Lung microvascular endothelial cell (primary cell): ENCODE measurements at places on chromosomes 5 and 9. TPM values are rescaled to one million over a fixed set of nuclear protein-coding genes. Genes with fewer than 3 reads are reported as not detected.
A peak's percentile ranks its signal among the peaks of the same experiment; 100 is the strongest.

DNA sequence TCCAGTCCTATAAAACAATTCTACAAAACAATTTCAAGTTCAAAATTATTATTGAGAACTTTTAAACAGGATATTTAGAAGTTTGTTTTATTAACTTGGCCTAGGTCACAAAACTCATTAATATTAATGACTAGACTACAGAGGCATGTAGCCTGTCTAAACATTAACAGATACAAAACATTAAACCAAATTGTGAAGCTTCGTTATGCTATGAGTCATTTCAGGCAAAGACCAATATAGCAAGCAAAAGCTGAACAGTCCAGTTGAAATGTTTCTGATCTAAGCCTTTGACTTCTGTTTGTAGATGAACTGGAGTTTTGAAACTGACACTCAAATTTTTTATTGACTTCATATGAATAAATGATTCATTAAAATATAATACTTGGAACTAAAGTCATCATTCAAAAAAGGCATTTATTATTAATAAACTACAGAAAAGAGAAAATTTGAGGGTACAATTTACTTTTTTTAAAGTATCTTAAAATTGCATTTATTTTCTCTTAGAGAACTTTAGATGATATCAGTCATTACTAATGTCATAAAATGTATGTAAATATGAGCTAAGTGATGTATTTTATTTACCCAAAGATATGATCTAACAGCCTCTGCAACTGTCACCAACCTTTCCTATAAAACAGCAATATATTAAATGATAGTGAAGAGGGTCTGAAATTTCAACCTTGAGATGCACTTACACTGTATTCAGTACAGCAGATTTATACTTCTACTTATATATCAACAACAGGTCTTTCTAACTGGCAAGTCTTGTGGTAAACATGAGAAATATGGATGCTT lies 188.8 kb downstream of the COMMD10 start:
- peak; percentile 52 for DNase-seq

DNA sequence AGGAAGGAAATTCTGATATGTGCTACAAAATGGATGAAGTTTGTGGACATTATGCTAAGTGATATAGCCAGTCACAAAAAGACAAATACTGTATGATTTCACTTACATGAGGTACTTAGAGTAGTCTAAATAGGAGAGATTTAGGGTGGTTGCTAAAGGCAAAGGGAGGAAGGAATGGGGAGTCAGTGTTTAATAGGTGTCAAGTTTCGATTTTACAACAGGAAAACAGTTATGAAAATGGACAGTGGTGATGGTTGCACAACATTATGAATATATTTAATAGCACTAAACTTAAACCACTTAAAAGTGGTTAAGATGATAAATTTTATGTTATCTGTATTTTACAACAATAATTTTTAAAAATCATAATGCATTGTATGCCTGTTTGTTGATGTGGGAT lies 40.4 kb upstream of the ECM2 start:
- no peak for DNase-seq

DNA sequence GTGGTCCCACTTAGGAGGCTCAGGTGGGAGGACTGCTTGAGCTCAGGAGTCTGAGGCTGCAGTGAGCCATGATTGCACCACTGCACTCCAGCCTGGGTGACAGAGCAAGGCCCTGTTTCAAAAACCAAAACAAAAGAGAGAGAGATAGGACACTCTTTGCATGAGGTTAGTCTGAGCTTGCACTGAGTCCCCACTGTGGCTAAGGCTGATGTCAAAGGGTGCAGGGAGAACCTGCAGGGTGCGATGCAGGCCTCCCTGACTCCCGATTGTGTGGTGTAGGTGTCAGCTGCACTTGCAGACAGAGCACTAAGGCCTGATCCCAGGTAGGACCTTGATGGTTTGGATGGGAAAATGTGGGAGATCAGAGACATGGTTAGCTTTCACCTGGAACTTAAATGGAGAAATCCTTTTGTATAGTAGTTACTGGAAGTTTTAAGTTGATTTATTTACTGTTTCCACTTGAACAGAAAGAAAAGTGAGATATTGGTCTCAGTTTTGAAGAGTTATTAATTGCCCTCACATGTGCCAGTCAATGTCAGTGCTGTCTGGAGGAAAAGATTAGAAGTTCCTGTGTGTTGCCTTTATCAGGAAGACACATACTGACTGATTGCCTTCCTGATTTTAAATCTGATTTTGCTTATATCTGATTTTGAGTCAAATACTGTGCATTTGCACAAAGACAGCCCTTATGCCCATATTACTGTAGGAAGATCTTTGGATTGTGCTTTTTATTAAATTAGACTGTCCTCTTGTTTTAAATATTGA lies 260.0 kb downstream of the MAST4 start:
- DNase-seq = no peak

- DNase-seq = no peak
Observed at GRCh38 chr9:118455259-118455658, 751.1 kb downstream of the TLR4 start.

DNA sequence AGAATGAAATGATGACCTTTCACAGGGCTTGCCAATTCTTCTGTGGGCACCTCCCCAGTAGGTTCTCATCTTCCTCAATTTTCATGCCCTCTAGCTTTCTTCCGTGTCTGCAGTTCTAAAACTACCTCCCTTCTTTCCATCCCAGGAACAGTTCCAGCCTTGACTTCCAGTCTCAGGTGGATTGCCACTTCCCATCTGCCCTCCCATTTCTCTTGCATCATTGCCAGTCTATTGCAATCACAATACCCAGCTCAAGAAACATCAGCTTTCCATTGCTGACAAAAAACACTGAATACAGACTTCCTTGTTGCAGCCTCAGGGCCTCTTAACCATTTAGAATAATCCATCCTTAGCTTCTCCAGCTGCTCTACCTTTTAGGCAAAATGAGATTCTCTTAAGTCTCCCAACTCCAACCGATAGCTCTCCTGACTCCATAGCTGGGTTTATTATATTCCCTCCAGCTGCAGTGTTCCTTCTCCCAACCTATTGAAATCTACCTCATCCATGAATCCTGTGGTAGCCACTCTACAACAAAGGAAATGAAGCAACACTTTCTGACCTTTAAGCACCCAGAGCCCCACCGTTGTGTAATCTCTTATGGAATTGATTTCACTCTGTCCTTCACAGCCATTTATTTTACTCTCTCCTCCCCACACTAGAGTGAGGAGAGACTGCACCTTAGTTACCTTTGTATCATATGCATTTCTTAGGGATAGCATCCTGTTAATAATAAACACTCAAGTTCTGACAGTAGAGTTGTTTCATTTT lies 75.6 kb upstream of the PCA3 start:
- peak; percentile 26 for DNase-seq

DNA sequence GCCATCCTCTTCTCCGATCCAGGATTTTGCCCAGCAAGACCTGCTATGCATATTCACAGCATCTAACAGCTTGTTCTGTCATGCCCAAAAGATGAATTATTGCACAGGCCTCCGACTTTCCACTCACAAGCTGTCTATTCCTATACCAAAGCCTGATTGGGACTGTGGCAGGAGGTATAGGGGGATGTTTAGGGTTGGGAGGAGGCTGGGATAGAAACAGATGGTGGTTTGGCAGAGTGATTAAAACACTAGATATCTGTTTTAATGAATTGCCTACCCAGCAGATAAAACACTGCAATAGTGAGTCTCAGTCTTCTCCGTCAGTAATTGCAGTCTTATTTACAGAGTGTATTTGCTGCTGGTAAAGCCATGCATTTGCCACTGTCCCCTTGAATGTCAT lies 215.3 kb downstream of the TLR4 start:
- no peak for DNase-seq

DNA sequence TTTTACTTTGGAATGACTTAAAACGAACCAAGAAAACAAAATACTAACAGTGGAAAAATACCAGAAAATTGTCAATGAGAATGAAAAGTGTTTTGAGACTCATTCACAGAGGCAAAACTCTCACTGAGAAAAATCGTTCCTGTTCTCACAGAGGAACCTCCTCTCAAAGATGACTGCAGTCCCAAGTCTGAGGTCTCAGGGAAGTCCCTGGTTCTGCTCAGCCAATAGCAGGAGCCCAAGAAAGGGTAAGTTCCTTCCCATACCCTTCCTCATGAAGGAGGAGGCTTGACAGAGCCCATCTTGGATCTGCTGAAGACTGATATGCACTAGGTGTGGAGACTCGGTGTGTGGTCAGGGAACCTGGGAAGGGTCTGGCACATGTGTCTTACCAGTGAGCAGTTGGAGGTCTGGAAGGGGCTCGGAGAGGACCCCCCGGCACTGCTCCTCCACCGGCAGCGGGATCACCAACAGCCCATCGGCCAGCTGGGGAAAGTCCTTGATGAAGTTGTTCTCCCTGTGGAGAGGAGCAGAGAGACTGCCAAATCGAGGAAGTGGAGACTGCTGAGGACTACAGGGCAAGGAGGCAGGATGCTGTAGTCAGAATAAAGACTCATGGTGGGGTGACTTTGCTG lies 46.0 kb downstream of the TRIM32 start:
- no peak for DNase-seq

DNA sequence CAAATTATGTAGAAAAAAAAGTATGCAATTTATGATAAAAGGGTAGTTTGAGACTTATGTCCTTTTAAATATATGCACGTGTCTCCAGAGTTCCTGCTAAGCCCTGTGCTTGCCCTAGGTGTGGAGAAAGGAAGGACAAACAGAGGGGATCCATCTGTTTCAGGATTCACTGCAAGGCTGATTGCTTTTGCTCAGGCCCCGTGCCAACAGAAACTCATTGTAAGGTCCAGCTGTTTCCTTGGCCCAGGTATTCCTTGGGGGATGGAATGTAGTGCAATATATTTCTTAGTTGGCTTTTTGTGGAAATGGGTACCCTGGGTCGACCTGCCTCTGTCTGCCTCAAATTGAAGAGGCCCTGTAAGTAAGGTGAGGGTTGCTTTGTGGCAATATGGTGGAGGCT lies 268.6 kb upstream of the CLINT1 start:
- DNase-seq = no peak

DNA sequence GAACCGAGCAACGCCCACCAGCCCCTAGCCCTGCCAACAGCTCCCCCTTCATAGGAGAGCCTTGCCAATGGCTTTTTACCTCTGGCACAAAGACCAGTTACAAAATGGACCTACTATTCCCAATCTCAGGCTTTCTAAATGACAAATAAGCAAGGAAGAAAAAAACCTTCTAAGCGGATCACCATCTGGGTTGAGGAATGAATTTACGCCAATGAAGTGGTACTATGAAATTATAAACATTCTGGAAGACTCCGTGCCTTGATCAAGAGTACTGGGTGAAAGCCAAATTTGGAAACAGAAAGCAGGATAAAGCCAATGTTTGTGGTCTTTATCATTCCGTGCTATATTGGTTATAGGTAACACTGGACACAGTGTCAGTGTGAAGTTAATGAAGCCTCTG lies 371.9 kb downstream of the NDUFS4 start:
- DNase-seq = no peak

- DNase-seq = no peak
Observed at GRCh38 chr5:145068721-145069120, 766.4 kb downstream of the PRELID2 start.

- DNase-seq = no peak
Observed at GRCh38 chr5:175809531-175810121, 61.8 kb upstream of the CPLX2 start.

GRCh38 chr5:34957321-34957720 lies 28.0 kb downstream of the DNAJC21 start:
- no peak for DNase-seq

GRCh38 chr9:129305246-129305645 lies 127.2 kb upstream of the IER5L start:
- DNase-seq = no peak

GRCh38 chr9:76655121-76655541 lies 109.1 kb upstream of the PCA3 start:
- peak; percentile 80 for DNase-seq

DNA sequence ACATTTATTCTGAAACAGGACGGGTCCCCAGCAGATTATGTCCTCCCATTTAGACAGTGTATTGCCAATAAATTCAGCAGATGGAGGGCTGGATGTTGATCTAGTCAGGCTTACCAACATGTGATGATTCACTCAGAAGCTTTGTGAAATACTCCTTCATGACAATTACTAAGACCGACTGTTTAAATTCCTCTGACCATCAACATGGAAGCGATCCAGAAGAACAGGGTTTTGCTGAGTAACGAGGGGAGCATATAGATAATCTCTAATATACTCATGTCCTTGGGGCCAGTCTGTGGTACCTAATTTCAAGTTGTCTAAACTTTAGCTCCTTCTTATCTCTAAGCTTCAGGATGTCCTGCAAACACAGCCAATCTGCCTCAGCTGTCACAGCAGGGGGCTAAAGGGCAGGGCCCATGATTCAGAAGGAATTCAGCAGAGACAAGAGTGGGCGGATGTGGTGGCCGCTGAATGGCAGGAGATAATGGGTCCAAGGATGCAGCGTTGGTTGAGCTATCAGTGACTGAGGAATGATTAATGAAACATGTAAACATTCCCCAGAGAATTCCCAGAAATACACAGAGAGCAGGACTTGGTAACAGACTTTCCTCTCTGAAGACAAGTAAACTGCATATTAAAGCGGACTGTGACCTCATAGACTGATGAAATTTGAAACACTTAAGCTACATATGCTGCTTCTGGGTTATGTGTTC lies 109.4 kb downstream of the ANKRD55 start:
- peak; percentile 62 for DNase-seq

DNA sequence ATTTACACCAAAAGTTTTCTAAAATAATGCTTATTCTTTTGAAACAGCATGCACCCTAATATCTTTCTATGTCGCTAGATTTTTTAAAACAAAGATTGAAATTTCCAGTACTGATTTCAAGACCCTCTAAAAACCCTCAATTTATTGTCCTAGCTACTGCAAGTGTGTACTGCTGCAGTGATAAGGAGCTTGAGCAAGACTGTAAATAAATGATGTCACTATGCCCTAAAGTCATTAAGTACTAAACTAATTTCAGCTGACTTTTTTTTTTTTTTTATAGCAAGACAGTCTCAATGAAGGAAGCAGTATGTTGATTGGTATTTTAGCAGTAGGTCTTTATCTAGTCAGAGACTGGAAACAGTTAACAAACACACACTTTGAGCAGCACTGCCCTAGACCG lies 12.2 kb upstream of the MIER3 start:
- DNase-seq = no peak

DNA sequence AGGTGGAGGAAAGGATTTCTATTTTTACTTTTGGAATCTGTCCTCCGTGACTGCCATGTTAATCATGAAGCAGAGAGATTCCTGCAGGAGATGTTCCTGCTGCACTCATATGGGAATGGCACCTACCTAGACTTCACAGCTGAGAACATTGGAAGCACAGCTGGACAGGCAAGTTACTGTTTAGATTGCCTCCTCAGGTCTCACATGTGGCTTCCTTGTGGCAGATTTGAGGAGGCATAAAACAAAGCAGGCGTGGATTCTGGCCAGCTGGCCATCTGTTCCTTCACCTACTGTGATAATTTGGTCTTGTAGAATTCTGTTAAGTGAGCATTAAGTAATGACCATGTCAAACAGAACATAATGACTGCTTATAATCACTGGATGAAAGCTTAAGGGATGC lies 193.4 kb downstream of the EDIL3 start:
- DNase-seq = no peak

- DNase-seq = no peak
Observed at GRCh38 chr5:26940994-26941393, 97.4 kb downstream of the CDH9 start.

- DNase-seq = no peak
Observed at GRCh38 chr5:1054018-1054798, 45.6 kb downstream of the NKD2 start.

The OSMR gene
- 7.8 and 9.1 TPM in 2 replicates for total RNA-seq

The GRXCR2 gene
- total RNA-seq = not detected in 2 replicates

The SPATA31D4 gene
- total RNA-seq = not detected in 2 replicates

The PRDM9 gene
- total RNA-seq = not detected in 2 replicates

The CCNO gene
- total RNA-seq = not detected in 2 replicates

The MEGF9 gene
- total RNA-seq = 4.8 and 5.4 TPM in 2 replicates

The NRARP gene
- 18.7 and 28.3 TPM in 2 replicates for total RNA-seq

The GLRA1 gene
- not detected in 2 replicates for total RNA-seq

The ENTPD2 gene
- total RNA-seq = not detected in 2 replicates

The RELL2 gene
- 5.6 and 6.1 TPM in 2 replicates for total RNA-seq

The IPO11 gene
- 71.7 and 120 TPM in 2 replicates for total RNA-seq
